Type B pancreatic cell (in vitro differentiated cells): ENCODE measurements at places on chromosomes 4 and X. TPM values are rescaled to one million over a fixed set of nuclear protein-coding genes. Genes with fewer than 3 reads are reported as not detected.

DNA sequence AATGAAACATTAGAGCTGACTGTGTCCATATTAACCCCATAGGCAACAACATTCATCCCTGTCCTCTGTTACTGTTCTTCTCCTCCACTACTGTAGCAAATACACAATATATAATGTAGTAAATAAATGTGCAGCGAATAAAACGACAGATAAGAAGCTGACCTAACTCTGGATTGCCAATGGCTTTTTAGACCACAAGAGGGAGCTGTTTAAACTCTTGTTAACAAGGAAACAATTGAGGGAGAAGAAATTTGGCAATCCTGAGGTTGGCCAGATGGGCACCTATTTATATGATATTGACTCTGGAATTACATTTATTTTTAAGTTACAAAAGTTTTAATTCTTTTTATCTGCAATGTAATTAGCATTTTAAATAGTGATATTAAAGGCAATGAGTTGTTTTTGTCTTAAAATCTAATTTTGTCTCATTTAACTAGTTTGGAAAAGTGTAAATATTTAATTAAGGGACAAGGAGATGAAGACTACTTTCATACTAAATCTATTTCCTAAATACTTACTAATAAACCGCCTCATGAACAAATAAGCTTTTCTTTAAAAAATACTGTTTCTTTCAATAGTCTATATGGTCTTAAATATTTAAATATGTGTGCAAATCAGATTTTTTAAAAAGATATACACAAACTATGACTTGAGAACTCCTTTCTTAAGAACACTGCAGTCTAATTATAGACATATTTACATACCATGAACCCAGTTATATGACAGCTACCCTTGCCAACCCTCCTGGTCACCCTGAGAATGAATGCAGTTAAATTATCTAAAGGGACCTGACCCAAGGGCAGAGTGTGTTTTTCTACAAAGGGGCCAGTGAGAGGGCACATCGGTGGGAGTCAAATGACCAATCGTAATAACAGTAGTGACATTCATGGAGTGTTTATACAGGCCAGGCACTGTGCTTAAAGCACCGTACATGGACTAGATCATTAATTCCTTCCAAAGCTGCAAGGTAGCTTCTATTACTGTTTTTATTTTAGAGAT lies 52.9 kb upstream of the HPF1 start:
- no peak for DNase-seq

The RNF150 gene
- 7.3 and 34.0 TPM in 2 replicates for total RNA-seq

DNA sequence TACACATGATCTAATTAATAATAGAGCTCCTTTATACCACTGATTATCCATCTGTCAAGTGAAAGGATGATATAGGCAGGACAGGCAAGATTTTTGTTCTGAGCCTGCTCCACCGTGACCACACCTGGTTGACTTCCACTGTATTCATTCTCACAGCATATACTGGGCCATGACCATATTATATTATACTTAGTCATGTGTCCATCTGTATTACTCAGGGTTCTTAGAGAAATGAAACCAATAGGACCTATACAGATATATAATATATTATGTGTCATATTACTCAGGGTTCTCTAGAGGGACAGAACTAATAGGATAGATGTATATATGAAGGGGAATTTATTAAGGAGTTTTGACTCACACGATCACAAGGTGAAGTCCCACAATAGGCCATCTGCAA lies 675.1 kb downstream of the GRXCR1 start:
- no peak for DNase-seq

- DNase-seq, result no peak
Observed at GRCh38 chr4:185894481-185894880, 82.5 kb upstream of the SORBS2 start.

GRCh38 chr4:40916880-40917279 lies 167.1 kb downstream of the NSUN7 start:
- DNase-seq, result no peak

GRCh38 chr4:88697588-88698329 lies at the start of gene NAP1L5:
TSS of gene NAP1L5 (minus strand) at chr4:88697829. CDS start at chr4:88697754, 75 bp downstream.
- no peak for DNase-seq

DNA sequence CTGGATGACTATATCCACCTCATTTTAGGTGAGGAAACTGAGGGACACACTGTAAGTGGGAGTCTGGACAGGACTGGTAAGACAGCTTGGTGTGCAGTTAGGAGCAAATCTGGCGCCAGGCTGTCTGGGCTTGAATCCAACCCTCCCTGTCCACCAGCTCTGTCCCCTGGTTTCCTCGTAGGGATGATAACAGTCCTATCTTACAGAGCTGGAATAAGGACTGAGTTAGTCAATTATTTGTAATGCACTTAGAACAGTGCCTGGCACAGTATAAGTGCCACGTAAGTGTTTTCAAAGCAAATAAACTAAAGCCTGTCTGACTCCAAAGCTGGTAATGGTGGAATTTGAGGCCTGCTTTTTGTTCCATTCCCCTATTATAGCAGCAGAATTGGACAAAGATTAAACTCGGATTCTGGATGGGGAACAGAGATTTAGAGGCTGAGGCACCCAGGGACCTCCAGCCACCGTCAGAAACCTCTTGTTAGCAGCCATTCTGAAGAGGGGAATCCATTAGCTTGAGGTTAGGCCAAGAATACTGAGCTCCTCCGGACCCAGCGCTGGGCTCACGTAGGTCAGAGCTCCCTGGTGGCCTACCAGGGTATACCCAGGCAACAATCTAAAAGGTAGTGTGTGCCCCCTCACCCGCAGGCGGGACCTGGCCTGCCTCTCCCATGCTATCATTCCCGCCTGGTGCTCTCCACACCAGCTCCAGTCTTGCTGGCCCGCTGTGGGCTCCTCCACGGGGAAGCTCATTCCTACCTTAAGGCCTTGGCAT lies 102.1 kb downstream of the UCHL1 start:
- DNase-seq, result no peak

DNA sequence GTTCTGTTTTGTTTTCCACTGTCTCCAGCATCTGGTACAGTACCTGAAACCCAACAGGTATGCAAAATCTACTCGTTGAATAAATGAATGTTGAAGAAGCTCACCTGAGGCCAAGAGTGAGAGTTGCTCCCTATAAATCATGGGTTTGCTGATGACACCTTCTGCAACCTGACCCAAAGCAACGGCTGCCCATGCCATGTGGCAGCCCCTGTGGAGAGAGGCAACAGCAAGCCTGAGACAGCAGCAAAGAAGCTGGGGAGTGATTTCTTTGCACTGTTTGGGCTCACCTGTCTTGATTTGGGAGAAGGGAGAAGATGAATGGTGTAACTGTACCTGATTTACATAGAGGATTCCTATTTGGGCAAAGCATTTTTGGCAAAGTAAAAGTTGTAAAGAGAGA lies 119.8 kb upstream of the GPC4 start:
- no peak for DNase-seq

The COMMD8 gene
- 12.2 and 12.8 TPM in 2 replicates for total RNA-seq

DNA sequence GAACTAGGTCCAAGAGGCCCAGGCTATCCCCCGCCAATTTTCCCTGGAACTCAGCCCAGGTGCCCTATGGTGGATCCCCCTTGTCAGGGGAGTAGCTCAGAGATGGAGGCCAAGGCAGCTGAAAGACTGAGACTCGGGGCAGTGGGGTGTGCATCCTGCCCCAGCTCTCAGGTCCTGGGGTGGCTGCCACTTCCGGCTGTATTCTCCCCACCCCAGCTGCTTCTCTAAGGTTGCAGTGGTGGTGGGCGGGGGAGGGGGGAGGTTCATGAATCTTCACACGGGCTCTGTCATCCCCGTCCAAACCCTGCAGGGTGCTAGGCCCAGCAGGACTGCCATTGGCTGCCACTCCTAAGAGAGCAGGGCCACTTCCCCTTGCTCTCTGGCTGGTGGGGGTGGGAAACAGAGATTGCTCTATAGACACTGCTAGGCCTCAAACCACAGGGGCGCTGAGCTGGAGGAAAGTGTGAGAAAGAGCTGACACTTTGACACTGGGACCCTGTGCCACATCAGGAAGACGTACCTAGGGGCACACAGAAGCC lies 1.5 kb downstream of the SASH3 start:
- DNase-seq, result no peak

DNA sequence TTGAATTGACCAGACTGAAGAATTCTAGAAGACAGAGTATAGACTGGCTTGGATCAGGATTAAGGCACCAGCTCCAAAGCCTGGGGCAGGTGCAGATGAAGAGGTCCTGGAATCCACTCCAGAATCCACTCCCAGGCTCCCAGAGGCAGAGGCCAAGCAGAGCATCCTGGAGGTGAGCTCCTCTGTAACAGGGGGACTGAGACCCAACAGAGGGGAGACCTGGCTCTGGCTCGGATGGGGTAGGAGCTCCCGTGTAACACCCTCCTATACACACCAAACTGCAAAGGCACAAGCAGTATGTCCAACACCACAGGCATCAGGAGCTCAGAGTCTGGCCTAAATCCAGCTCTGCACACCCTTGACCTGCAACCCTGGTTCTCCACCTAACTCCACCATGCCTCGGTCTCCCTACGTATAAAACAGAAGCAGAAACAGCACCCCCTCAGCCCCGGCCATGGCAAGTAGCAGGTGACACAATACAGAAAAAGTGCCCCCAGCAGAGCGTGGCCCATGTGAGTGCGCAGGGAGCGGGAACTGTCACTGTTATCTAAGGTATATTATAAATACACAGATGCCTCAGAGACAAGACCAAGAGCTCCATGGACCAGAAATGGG lies 14.9 kb downstream of the RNF212 start:
- DNase-seq, result no peak

The MUC7 gene
- total RNA-seq, result not detected in 2 replicates

DNA sequence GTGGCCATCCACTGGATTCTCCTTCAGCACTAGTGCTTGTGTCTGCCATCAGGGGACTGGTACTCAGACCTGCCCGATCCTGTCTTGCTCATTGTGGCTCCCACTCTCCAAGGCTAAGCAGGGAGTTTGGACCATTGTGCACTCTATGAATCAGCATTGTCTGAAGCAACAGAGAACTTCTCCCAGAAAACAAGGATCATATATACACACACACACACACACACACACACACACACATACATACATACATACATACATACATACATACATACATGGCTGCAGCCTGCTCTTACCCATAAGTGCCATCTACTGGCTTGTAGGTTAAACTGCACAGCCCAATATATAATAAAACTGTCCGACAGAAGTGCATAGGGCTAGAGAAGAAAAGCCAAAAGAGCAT lies 345.3 kb upstream of the LCORL start:
- no peak for DNase-seq

GRCh38 chr4:14196131-14196530 lies 568.6 kb upstream of the BOD1L1 start:
- DNase-seq, result no peak

DNA sequence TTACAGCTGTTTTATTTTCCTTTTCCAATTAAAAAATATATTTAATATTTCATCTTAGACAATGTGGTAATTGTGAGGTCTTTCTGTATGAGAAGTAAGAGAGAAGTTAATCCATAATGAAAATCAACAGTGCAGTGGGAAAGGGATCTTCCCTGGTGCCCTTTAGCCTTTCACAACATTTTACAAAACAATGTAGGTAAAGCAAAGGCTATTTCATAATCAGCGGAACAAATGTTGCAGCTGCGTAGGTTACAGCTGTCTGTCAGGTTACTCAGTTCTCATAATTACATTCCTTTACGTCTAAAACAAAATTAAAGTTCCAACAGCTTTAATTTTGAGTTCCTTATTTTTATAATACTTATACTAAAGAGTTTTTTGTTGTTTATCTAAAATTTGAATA lies 22.8 kb upstream of the VCX3A start:
- no peak for DNase-seq

The SPACA5 gene
- total RNA-seq, result not detected in 2 replicates

The CT45A8 gene
- total RNA-seq, result not detected in 2 replicates

The CT45A10 gene
- not detected in 2 replicates for total RNA-seq

The GIMD1 gene
- not detected in 2 replicates for total RNA-seq

DNA sequence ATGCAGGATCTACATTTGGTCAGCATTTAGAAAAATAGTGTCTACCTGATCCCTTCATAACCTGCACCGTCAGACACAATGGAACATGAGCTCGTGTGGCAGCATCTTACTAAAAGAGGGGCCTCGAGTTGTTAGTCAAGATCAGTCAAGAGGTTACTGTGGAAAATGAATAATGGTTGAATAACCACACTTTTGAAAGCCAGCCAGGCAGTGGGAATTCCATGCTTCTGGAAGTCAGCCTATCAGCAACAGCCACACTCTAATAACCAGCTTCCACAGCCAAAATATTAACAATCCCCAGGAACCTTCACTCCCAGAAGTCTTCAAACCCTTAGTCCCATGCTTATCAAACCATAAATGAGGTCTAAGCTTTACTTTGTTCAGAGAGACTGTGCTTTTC lies 234.3 kb downstream of the HS3ST1 start:
- no peak for DNase-seq

GRCh38 chr4:82865592-82865991 lies 25.4 kb downstream of the SEC31A start:
- no peak for DNase-seq

DNA sequence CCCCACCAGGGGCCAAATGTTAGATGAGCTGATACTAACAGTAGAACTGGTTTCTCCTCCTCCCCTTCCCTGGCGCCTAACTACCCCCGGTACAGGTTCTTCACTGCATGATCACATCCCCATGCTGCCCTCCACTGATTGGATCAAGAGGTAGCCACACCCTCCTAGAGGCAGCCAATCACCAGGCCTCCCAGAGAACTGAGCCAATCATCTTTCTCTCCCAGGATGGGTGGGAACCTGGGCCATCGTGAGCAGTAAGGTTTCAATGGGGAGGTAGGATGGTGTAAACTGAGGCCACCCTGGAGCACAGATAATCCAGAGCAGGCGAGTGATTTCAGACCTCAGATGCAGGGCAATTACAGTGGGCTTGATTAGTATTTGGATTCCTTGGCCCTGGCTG lies 64.2 kb downstream of the PPP2R2C start:
- DNase-seq, result no peak

GRCh38 chr4:118941799-118942198 lies 53.1 kb downstream of the SYNPO2 start:
- no peak for DNase-seq

- no peak for DNase-seq
Observed at GRCh38 chr4:158302076-158302866, 92.0 kb downstream of the TMEM144 start.

- no peak for DNase-seq
Observed at GRCh38 chrX:24874604-24875247, 141.0 kb downstream of the ARX start.

DNA sequence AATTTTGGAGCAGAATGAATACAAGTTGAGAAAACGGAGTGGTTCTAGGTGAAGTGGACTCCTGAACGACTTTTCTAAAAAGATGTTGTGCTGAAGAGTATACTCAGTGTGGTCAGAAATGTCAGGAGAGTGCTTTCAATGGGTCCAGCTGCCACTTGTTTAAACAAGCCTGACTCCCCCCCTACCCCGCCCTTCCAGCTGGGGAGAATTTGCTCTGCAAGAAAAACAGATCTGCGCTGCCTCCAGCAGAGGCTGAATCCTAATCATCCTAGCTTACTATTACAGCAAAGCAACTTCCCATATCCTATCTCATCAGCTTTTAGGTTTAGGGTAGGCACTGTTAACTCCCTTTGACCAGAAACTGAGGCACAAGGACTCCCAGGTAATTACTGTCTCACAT lies 1.9 kb downstream of the MAP3K15 start:
- DNase-seq, result no peak

DNA sequence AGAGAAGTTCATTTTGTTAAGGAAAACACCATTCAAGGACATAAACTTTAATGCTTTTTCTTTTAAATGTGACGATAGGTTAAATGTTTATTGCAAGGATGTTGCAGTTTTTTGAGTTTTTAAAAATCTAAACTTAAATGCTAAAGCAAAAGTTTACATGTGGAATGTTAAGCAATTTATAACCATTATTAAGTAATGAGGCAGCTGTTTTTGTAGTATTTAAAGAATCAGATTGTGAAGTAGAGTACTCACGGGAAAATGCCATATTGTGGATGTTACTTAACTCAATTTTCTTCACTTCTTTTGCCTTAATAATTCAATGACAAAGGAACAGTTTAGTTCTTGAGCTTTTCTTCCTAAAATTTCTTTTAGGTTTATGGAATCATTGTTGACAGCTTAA lies 43.5 kb downstream of the UBE2K start:
- DNase-seq, result no peak
